Skin of body (tissue), 3 donors: ENCODE measurements at places on chromosomes 7 and 10. TPM values are rescaled to one million over a fixed set of nuclear protein-coding genes. Genes with fewer than 3 reads are reported as not detected.

- DNase-seq, result no peak
Observed at GRCh38 chr10:127410030-127410429, 139.1 kb upstream of the NPS start.

Gene TMEM229A
- total RNA-seq, result not detected

DNA sequence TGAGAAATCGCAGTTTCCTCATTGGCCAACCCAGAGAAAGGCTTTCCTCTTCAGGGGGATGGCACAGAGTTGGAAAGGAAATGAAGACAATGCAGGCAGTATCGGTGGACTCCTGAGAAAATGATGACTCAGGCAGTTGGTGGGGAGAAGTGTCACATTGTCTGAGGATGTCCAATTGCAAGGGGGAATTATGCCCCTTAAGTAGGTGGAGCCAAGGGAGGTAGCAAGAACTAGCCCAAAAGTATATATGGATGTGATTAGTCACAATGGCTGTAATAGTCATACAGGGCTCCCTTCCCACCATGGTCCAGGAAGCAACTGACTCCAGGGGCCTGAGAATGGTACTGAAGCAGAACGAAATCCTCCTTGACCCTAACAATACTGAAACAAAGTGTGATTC is 58.3 kb upstream of the EGFR start:
- no peak for DNase-seq

DNA sequence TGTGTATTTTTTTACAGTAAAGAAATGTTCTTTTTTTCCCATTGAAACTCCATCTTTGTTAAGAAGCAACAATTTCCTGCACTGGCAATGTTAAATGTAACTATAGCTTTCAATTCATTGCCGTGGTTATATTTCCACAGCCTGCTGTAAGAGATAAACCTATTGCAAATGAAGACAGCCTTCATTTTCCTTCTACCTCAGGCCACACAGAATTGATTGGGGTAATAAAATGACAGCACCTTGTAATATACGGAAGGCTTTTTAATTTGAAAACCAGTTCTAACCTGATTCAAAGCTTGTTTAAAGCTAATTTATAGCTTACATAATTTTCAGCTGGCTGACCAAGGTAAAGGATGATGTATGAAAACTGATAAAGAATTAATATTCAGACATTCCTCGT is 161.9 kb downstream of the PHF14 start:
- no peak for DNase-seq

DNA sequence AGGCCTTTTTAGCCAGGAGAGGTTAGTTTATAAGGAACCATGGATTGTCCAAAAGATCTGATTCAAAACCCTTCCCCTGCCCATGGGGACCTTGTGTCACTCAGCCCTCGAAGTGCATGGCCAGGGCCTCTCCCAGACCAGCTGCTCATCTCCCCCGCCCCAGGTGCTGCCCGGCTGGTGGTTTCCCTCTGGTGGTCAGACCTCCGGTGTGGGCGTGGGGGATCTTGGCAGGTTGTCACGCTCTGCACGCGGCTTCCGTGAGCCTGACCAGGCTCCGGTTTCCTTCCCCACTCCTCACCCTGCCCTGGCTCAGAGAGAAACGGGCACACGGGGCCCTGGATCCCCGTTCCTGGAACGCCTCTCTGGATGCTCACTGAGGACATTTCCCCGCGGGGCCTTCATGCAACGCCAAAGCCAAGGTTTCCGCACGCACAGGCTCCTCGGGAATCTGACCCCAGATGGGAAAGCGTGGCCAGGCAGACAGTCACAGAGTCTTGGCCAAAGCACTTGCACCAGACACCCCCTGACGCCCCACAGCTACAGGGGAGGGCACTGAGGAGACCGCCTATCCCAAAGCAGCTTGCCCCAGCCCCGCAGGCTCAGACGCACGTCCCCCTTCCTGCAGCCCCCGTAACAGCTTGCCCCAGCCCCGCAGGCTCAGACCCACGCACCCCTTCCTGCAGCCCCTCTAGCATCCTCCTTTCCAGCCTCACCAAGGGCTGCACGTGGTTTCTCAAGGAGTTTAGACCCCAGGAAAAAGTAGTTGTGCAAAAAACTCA is 7.8 kb upstream of the DIP2C start:
- no peak for DNase-seq

GRCh38 chr10:57188846-57189245 is 827.8 kb upstream of the ZWINT start:
- no peak for DNase-seq
